ENCODE measurements at places on chromosomes 5 and 9. TPM values are rescaled to one million over a fixed set of nuclear protein-coding genes. Genes with fewer than 3 reads are reported as not detected.

PSAT1 gene
- 35.9 TPM for total RNA-seq

SEMA5A gene
- total RNA-seq: 12.5 TPM

SHISAL2B gene
- total RNA-seq: not detected

CDH10 gene
- 0.83 TPM for total RNA-seq

ACTBL2 gene
- total RNA-seq: not detected

SAXO1 gene
- 0.17 TPM for total RNA-seq

SH3RF2 gene
- total RNA-seq: 1.0 TPM

MEIKIN gene
- not detected for total RNA-seq

NTRK2 gene
- 0.17 TPM for total RNA-seq

FAM153A gene
- 0.66 TPM for total RNA-seq

SYK gene
- total RNA-seq: not detected

CCL27 gene
- 0.15 TPM for total RNA-seq

PTPDC1 gene
- 9.9 TPM for total RNA-seq

FCN1 gene
- total RNA-seq: not detected

B4GALT1 gene
- 32.3 TPM for total RNA-seq

PCDHB14 gene
- 1.2 TPM for total RNA-seq

ADRB2 gene
- total RNA-seq: 1.3 TPM

STK32A gene
- 0.44 TPM for total RNA-seq

MED27 gene
- total RNA-seq: 18.6 TPM

BNC2 gene
- 52.5 TPM for total RNA-seq

TMEM215 gene
- total RNA-seq: not detected

OR1Q1 gene
- total RNA-seq: not detected

PCDHGA12 gene
- 26.0 TPM for total RNA-seq

KCNV2 gene
- not detected for total RNA-seq

SCGB3A1 gene
- not detected for total RNA-seq

GADD45G gene
- total RNA-seq: not detected

C9orf40 gene
- 3.3 TPM for total RNA-seq

EGFLAM gene
- total RNA-seq: 3.0 TPM

PROB1 gene
- 1.2 TPM for total RNA-seq

PCDHGB3 gene
- 7.1 TPM for total RNA-seq

IRGM gene
- total RNA-seq: not detected

MYORG gene
- 1.2 TPM for total RNA-seq
